ENCODE measurements at places on chromosomes 3 and 15.

DNA sequence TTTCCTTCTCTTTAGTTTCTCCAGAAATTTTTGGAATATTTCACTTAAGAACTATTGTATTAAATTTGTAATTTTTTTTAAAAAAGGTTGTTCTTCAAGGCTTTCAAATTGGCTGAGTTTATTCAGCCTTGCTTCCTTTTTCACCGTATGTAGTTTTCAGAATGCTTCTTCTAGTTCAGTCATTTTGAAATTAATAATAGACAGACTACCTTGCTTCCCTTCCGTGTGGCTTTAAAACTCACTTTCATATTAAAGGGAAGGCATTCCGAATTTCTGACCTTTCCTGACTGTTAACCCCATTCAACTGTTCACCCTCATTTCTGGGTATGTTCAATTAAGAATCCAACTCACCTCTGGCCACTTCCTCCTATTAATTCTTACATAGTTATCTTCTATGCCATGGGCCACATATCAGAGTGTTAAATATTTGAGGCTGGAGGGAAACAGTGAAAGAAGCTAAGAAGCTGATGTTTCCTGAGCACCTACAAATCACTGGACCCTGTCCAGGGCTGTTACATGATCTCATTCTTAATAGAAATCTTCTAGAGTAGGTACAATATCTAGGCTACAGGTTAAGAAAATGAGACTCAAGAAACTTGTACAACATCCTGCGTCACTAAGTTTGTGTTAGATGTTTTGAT lies 237.5 kb downstream of the P3H2 start:
- DNase-seq = no peak

DNA sequence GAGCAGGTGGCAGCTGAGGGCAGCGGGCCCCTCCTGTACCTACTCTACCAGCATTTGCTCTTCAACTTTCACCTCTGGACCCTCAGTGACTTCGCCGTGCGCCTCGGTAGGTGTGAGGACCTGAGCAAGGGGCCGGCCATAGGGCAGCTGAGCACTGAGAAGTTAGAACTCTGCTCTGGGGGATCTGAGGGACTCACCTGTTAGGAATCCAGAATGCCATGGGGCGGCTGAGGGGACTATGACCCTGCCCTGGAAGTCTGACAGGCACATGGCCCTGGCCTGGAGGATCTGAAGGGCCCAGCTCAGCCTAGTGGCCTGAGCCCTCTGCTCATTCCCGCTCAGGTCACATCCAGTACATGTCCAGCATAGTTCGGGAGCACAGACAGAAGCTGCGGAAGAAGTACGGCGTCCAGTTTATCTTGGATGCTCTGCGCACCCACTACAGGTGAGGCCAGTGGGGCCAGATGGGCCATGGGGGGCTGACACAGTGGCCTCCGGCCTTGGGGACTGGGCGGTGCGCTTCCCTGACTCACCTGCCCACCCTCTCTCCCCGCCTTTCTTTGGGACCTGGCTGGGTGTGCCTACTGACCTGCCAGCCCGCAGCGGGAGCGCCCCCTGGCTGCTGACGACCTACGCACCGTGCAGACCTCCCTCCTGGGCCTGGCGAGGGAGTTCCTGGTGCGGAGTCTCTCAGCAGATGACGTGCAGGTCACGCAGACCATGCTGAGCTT lies 18.8 kb downstream of the NBEAL2 start:
- peak; percentile 68 for DNase-seq

- no peak for DNase-seq
Observed at GRCh38 chr3:76679541-76679940, 360.4 kb upstream of the ROBO2 start.

DNA sequence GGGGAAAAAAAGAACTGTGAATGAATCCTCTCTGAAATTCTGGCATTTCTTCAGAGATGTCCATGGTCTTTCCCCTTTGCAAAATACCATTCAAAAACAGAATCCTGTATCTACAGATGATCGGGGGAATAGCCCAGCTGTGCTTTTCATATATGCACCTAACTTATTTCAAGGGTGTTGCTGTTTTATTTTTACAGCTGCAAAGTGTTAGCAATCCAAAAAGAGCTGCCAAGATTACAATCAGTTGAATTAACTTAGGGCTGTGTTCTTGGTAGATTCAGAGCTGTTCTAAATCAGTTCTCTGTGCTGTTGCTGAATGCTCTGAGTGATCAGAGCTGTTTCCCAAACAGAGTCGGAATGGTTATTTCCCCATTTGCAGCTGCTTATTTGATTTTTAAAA lies 175.7 kb upstream of the SEMA6D start:
- DNase-seq = no peak

DNA sequence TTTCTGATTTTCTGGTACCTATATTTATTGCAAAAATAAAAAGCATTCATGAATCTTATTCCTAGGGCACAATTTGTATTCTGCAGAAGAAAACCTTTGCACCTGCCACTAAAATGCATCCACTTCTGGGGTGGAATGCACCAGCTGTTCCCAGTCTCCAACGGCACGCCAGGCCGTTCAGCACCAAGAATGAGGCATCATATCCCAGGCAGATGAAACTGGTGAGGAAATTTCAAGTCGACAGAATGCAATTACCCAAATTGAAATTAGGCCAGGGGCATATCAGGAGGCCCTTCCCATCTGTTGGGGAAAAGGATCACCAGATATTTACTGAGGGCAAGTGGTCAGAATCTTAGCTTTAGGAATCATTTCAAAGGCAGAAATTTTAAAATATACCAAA lies 13.6 kb upstream of the RBMS3 start:
- DNase-seq = no peak

- peak; percentile 29 for DNase-seq
Observed at GRCh38 chr3:129934234-129935123, 40.0 kb upstream of the TRH start.

GRCh38 chr3:50587806-50588758 lies 18.8 kb downstream of the HEMK1 start:
- DNase-seq = peak; percentile 83

- DNase-seq = no peak
Observed at GRCh38 chr3:61616586-61616985, 55.2 kb downstream of the PTPRG start.

GRCh38 chr15:74614744-74615507 lies 710 bp upstream of the CLK3 start:
- peak; percentile 87 for DNase-seq

DNA sequence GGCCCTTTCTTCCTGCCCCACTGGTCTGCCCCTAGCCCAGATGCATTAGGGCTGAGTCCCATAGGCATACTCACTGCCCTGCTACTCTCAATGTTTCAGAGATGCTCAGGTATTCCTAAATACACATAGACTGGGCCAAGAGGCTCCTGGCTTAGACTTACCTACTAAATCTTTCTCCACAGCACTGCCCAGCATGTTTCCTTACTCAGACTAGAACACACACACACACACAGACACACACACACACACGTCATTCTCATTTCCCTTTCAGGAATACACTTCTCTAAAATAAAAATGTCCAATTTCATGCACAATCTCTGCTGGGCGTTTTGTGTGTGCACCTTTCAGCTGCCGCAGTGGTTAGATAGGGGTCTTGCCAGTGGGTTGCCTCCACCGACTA lies 175.7 kb downstream of the FAM43A start:
- DNase-seq = no peak

GRCh38 chr15:45648521-45649200 lies 13.8 kb downstream of the SQOR start:
- DNase-seq = no peak

DNA sequence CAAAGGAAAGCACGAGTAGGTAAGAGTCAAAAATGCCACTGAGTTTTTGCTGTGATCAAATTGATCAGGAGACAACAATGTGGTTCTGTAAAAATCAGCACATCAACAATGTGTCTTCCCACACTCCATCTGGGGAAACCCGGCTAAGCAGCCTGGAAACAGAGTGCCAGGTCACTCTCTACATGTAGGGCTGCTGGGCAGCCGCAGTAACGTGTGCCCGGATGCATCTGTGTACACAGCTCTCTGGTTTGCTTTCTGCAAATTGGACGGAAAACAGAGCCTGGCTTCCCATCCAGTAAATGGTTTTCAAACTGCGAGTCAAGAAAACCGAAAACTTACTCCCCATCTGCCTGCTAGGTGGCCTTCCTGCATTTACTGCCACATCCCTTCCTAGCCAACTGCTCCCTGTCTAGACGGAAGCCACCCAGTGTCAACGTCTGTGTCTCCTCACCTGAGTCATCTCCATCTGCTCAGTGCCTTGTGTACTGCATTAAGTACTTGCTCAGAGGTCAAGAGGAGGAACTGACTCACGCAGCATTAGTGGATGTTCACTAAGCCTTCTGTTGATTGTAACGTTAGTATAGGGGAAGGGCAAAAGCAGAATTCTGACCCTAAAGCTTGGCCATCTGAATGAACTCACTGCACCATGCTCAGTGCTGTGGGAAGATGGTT lies 124.1 kb downstream of the TJP1 start:
- DNase-seq = no peak

GRCh38 chr15:82128401-82129148 lies 82.8 kb upstream of the MEX3B start:
- no peak for DNase-seq

- no peak for DNase-seq
Observed at GRCh38 chr15:80437334-80437891, 33.2 kb downstream of the ARNT2 start.

DNA sequence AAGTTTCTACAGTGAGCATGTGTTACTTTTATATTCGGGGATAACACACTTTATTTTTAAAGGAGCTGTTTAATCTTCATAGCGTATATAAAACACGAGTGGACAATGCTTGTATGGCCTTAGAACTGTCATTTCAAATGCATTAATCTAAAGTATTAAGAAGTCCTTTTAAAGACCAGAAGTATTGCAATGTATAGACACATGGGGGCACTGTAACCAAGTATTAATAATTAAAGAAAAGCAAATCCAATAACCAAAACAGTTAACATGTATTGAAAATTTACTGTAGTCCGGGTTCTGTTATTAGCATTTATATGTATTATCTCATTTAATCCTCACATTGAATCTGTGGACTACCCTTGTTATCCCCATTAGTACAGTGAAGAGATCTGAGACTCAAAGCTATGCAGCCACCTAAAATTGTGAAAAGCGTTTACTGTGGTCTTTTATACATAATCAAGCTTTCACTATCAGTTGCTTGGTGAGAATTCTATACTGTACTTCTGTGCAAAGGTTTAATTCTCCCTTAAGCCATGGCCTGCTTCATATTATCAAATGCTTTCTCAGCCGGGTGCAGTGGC lies 10.1 kb downstream of the ARL14 start:
- no peak for DNase-seq

GRCh38 chr3:161700998-161701397 lies 204.4 kb downstream of the OTOL1 start:
- DNase-seq = no peak

GRCh38 chr15:76099388-76099787 lies 39.6 kb downstream of the TMEM266 start:
- no peak for DNase-seq

DNA sequence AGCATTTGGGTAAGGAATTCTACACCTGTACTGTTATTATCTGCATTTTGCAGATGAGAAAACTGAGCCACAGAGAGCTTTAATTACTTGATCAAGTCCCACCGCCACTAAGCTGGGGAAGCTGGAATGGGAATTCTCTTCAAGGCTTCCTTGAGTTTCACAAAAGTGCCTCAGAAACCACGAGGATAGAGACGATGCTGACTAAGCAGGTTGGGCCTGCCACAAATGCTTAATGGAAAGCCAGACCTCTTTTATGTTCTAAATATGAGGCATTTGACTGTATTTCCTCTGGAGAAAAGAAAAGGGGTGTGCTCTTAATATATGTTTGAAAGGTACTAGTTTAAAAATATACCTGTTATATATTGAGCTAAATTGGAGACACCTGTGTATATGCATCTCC lies 34.7 kb downstream of the ADAMTS9 start:
- no peak for DNase-seq

- DNase-seq = no peak
Observed at GRCh38 chr3:158313338-158313927, 203.5 kb downstream of the RSRC1 start.

GRCh38 chr3:48784426-48785120 lies 63.1 kb downstream of the PRKAR2A start:
- DNase-seq = no peak

DNA sequence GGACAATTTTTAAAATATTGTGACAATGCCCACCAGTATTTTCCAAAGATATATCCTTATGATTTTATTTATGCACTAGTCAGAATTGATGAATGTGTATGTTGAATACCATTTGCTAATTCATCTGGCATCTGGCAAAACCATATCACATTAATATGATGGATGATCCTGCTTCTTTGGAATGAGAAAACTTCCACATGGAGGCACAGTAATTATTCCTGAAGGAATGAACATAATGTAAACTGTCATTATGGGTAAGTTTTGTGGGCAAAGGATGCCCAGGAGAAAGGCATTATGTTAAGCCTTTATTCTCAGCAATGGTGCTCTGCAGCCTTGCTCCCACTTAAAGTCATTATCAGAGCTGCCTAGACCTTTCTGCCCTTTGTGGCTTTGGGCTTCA lies 113.0 kb upstream of the MME start:
- no peak for DNase-seq

DNA sequence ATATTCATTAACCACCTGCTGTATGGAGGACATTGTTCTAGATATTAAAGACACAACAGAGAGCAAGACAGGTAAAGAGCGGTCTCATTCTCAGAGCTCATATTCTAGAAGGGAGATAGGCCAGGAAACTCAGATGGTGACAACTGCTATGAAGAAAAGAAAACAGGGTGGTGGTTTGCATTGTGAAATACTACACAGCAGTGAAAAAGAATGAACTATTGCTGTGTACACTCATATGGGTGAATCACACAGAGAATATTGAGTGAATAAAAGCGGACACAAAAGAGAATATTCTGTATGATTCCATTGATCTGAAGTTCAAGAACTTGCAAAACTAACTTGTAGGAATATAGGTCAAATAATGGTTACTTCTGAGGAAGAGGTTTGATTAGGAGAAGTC lies 76.7 kb downstream of the TOP2B start:
- no peak for DNase-seq

DNA sequence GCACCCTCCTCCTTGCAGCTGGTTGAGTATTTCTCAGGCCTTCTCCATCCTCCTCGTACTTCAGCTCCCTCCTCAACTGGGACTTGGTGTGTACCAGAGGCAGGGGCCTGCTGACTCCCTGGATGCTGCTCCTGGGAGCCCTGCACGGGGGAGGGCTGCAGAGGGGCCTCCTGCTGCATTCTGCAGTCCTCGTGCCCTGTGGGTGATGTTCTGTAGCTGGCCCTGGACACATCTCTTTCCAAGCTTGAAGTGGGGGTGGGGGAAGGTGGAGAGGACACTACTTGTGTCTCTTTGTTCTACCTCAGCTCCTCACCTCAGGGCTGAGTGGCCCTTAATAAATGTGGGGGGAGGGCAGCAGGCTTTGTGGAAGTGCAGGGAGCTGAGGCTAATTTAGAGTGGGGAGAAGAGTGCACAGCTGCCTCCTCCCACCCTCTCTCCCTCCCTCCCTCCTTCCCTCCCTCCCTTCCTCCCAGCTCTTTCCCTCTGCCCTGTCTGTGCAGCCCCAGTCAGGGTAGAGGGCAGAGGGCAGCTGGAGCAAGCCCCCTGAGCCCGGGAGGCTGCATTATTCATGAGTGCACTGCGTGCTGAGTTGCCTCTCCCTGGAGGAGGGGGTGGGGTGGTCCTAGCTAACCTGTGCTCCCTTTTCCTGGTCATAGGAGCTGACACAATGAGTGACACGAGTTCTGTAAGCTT lies 3.7 kb upstream of the GRM2 start:
- no peak for DNase-seq

- DNase-seq = no peak
Observed at GRCh38 chr3:45084820-45085816, 59.0 kb downstream of the CLEC3B start.

- DNase-seq = no peak
Observed at GRCh38 chr3:136546720-136547119, 205.5 kb downstream of the STAG1 start.

Measured in stimulated activated naive CD8-positive, alpha-beta T cell treated with anti-CD3 and anti-CD28 coated beads, Interleukin-15, amount 100 ng/mL, for 72 hours (primary cell).